Cerebellum (tissue), 4 donors: ENCODE measurements at places on chromosomes 12 and 14. TPM values are rescaled to one million over a fixed set of nuclear protein-coding genes. Genes with fewer than 3 reads are reported as not detected.

The PRH2 gene
- 0.64 TPM for total RNA-seq

The DLGAP5 gene
- 12.6 TPM for total RNA-seq

The LMO3 gene
- 62.1 TPM for total RNA-seq

The C3AR1 gene
- 1.8 TPM for total RNA-seq

The LTB4R gene
- 3.5 TPM for total RNA-seq

The GPR84 gene
- 0.36 TPM for total RNA-seq

The SP1 gene
- 27.0 TPM for total RNA-seq

DNA sequence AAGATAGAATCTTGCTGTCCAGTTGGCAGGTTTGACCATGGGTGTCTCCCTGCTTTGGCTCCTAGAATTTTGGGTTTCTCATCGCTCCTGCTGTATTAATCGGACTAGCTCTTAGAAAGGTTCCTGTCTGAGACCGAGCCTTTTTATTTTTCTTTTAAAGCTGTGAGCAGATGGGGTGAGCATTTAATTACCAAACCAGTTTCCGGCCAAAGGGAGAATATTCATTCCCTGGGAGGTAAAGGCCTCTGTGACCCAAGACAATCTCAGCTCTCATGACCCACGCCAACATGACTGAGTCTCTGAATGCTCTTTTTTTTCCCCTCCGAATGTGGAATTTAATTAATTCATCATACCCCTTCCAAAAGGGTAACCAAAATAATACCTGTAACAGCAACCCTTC, 464.7 kb upstream of the TMEM132C start:
- peak; percentile 62 for DNase-seq

- no peak for DNase-seq
These were observed 32.8 kb upstream of the LUM start for GRCh38 chr12:91144053-91144452.

GRCh38 chr12:105192624-105193225, 43.2 kb downstream of the APPL2 start:
- DNase-seq = no peak

DNA sequence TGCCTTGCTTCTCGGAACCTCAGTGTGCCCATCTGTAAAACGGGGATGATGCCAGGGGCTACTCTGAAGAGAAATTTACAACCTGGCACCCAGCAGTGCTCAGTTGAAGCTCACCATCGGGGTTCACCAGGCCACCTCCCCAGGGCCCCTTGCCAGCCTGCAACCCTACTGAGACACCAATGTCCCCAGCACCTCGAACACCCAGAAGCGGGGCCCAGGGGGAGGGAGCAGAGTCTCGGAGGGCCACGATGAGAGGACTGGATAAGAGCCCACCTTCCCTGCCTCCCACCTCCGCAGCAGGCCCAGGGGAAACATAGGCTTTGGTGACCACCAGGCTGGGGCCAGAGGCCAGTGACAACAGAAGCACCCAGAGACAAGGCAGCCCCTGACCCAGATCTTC, 22.4 kb downstream of the NCOR2 start:
- DNase-seq = no peak

- no peak for DNase-seq
These were observed 41.7 kb upstream of the ANO4 start for GRCh38 chr12:100752841-100753240.

GRCh38 chr12:116538076-116538591, 21.0 kb upstream of the MAP1LC3B2 start:
- no peak for DNase-seq

- no peak for DNase-seq
These were observed 50.8 kb downstream of the RPS6KA5 start for GRCh38 chr14:91009501-91010152.

DNA sequence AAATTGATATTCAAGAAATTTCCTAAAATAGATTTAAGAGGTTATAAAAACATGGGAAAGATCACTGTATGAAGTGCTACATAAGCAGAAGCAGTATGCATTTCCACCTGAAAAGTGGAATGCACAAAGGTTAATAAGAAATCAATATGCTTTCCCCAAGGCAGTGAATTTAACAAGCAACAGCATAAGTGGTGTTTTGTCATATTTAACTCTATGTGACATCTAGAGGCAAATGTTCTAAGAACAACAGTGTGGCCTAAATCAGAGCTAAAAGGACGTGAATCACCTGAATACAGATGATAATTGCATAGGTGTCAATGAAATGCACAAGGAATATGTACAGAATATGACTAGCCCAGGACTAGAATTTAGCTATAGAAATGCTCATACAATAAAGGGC, 49.5 kb downstream of the SLC2A13 start:
- no peak for DNase-seq

DNA sequence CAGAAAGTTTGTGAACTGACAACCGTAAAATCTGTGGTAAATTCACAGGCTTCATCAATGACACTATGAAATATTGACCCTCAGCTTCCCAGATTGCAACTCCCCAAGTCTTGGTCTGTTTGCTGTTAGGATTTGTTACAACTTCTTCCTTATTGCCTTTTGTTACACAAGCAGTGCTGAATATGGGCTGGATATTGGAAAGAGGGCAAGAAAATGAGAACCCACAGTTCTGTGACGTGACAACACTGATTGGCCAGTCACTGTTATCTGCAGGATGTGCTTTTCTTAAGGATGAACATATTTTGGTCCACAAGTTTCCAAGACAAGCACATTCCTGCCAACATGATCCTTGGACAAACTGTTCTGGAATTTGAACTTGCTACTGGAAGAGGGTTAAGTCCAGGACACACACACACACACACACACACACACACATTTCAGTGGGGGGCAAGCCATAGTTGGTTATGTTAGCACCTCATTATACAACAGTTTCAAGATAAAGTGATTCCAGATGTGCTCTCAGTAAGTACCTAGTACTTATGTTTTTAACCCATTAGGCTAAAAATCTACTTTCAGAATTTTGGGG, 16.6 kb upstream of the SLC38A2 start:
- DNase-seq = no peak

- DNase-seq = no peak
These were observed 70.9 kb upstream of the DICER1 start for GRCh38 chr14:95228240-95228639.

DNA sequence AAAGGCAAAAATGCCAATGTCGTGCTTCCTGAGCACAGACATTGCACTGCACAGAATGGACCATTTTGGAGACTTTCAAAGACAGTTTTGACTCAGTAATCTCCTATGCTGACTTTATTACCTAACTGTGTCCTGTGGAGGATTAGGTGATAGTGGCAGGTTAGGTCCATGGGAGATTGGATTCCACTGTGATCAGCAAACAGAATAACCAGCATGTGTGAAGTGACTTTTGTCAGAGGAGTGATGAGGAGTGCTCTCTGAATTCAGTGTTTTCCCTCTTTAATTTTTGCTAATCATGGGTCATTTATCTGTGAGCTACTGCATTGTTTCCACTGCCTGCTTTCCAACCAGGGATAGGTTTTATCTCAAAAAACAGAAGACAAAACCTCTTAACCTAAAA, 662.5 kb downstream of the DIO2 start:
- DNase-seq = no peak

GRCh38 chr14:36556811-36557433, 25.5 kb downstream of the NKX2-8 start:
- DNase-seq = peak; percentile 46

DNA sequence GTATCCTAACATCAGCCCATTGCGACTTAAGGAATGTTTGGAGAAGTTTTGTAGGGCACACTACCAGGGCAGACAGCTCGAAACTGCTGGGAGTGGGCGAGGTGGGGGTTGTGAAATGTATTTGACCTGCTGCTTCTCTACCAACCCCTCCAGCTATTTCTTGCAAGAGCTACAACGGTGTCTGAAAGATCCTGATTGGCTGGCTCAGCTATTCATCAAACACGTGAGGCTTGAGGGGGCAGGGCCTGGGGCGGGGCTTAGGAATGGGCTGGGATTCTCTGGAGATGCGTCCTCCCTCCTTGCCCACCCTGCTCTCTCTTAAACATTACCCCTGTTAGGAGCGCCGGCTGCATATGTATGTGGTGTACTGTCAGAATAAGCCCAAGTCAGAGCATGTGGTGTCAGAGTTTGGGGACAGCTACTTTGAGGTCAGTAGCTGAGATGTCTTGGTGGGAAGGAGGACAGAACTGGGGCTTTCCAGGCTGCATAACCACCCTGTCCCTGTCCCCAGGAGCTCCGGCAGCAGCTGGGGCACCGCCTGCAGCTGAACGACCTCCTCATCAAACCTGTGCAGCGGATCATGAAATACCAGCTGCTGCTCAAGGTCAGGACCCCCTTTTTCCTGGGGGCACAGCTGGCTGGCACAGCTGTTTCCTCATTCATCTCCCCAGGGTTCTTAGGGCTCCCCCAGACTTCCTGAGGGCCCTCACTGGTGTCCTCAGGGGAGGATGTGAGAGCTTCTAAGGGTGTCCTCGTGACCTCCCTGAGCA, 3.1 kb downstream of the ARHGEF25 start:
- DNase-seq = peak; percentile 80

GRCh38 chr12:113284751-113285150, 50.2 kb downstream of the SLC8B1 start:
- DNase-seq = no peak

DNA sequence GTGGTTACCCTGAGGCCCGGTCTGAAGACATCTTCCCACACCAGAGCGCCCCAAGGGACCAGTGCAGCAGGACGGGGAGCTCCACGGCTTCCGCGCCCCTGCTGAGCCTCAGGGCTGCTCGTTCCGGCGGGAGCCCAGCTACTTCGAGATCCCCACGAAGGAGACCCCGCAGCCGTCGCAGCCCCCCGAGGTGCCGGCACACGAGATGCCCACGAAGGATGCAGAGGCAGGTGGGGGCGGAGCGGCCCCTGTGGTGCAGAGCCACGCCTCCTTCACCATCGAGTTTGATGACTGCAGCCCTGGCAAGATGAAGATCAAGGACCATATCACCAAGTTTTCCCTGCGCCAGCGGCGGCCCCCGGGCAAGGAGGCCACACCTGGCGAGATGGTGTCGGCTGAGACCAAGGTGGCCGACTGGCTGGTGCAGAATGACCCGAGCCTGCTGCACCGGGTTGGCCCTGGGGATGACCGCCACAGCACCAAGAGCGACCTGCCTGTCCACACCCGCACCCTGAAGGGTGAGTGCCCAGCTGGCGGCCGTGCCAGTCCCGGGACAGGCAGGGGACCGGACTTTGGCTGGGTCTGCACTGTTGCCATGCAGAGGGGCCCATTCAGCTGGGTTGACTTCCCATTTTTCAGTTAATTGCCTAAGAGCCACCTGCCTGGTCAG, 18.1 kb downstream of the CEP170B start:
- DNase-seq = no peak

GRCh38 chr12:124823272-124823970, 40.2 kb downstream of the SCARB1 start:
- no peak for DNase-seq

- peak; percentile 57 for DNase-seq
These were observed 12.3 kb downstream of the CCDC88C start for GRCh38 chr14:91405241-91405721.

GRCh38 chr14:68306934-68307789, 485.7 kb downstream of the ZFP36L1 start:
- DNase-seq = no peak

GRCh38 chr12:130835011-130835410, 4.0 kb downstream of the STX2 start:
- DNase-seq = no peak

DNA sequence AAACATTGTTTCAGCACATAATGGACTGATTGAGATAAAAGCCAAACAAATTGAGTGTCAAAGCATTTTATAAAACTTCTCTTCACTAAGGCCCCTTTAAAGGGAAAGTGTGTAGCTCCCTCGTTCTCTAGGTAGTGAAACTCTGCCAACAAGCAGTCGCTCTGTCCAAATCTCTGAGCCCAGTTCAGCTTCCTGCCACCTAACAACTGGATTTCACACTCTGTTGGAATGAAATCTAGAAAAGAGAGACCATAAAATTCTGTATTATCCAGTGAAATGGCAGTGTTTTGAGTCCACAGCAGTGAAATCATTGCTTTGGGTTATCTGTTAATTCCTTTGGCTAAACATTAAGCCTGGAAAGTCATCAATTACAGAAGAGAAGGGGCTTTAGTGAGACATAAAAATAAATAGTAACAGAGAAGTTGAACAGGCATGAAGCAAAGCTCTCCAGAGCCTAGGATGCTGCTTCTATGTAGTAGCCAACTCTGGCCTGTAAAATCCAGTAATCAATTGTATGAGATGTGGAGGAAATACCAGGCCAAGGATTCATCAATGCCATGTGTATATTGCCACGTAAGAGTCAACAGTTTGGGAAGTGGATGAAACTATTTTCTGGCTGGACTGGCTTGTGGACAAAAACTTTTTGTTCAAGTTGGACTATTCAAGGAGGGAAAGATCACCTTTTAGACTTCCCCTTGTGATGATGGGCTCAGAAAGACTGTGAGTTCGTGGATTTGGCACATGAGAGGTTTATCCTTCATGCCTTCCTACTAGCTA, 122.5 kb downstream of the WIF1 start:
- DNase-seq = no peak

GRCh38 chr14:94612580-94613554, 676 bp downstream of the SERPINA3 start:
- peak; percentile 45 for DNase-seq

DNA sequence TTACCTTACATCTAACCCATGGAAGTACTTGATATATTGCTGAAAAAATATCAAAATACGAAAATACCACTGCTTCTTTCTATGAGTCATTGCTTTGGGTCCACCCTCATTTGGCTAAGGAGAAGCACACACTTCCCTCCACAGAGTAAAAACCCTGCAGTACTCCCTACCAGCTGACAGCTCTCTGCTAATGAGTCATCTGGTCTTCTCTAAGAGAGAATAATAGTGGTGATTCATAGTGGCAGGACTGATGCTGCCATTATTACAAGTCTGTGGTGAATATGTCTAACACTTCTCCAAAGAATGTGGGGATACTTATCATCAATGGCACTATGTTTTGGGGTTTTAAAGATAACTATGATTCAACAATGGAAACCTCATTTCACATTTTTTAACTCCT, 90.7 kb downstream of the PPFIA2 start:
- DNase-seq = no peak

GRCh38 chr12:56007564-56008559, 10.8 kb downstream of the SUOX start:
- peak; percentile 88 for DNase-seq

DNA sequence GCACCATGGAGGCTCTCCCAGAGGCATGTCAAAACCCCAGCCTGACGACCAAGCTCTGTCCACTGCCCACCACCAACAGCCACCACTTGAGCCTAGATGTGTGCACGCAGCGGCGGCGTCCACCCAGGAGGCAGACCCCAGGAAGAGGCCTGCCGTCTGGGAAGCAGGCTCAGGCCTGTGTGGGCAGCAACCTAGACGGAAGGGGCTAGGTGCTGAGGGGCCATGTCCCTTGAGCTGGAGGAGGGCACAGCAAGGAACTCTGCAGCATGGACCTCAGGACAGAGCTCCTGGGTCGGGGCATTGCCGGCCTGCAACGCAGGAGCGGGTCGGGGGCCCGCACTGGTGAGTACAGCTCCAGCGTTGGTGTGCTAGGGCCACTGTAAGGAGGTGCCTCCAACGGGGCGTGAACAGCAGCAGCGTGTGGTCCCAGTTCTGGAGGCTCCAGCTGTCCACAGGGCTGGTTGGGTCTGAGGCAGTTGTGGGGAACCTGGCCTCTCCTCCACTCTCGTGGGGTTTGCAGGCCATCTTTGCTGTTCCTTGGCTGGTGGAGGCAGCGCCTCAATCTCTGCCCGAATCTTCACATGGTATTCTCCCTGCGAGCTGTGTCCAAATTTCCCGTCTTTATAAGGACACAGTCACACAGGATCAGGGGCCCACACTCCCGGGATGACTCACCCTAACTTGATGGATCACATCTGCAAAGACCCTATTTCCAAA, 20.5 kb downstream of the ZBTB42 start:
- no peak for DNase-seq

GRCh38 chr14:76811561-76811960, 1.1 kb downstream of the ANGEL1 start:
- DNase-seq = no peak

- no peak for DNase-seq
These were observed 93.3 kb downstream of the FIGNL2 start for GRCh38 chr12:51755251-51755650.
